ENCODE measurements at places on chromosomes 3 and 15. TPM values are rescaled to one million over a fixed set of nuclear protein-coding genes. Genes with fewer than 3 reads are reported as not detected.

Gene SLC22A13
- total RNA-seq = 0.78 TPM

GRCh38 chr3:30527720-30528119, 78.7 kb upstream of the TGFBR2 start:
- DNase-seq = no peak

GRCh38 chr3:156760333-156760732, 65.8 kb upstream of the LEKR1 start:
- DNase-seq = no peak

GRCh38 chr15:71290881-71291635, 175.8 kb downstream of the THSD4 start:
- DNase-seq = no peak

GRCh38 chr3:14741510-14741909, 66.6 kb downstream of the C3orf20 start:
- no peak for DNase-seq

Gene STXBP5L
- total RNA-seq = not detected

Gene SEMA3G
- 0.13 TPM for total RNA-seq

- peak; percentile 33 for DNase-seq
These were observed 235.9 kb downstream of the LPP start for GRCh38 chr3:188389711-188390342.

DNA sequence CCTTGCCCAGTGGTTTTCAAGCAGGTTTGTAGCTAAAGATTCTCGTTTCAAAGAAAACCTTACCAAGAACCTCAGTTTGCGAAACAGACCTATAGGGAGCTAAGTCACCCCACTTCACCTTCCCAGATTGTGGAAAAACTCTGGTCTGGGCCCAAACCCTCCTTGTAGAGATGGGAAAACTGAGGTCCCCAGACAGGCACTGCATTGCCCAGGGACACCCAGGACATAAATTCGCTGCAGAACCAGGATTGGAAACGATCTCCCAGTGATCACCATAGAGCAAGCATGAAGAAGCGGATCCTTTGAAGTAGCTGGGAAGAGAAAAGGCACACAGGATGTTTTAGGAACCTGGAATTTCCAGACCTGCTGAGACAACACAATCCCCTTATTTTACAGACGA, 85.6 kb upstream of the PIAS1 start:
- no peak for DNase-seq

Gene ARL14
- not detected for total RNA-seq

Gene SLC15A2
- 3.3 TPM for total RNA-seq

Gene CCDC54
- total RNA-seq = not detected

Gene COPG1
- total RNA-seq = 157 TPM

DNA sequence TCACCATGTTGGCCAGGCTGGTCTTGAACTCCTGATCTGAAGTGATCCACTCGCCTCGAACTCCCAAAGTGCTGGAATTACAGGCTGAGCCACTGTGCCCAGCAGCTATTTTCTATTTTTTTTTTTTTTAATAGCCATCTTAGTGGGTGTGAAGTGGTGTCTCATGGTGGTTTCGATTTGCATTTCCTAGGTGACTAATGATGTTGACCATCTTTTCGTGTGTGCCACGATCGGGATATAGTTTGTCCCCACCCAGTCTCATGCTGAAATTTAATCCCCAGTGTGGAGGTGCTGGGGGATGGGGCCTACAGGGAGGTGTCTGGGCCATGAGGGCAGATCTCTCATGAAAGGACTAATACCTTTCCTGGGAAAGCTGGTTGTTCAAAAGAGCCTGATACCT, 41.8 kb upstream of the MUC13 start:
- no peak for DNase-seq

Gene LRRC31
- not detected for total RNA-seq

DNA sequence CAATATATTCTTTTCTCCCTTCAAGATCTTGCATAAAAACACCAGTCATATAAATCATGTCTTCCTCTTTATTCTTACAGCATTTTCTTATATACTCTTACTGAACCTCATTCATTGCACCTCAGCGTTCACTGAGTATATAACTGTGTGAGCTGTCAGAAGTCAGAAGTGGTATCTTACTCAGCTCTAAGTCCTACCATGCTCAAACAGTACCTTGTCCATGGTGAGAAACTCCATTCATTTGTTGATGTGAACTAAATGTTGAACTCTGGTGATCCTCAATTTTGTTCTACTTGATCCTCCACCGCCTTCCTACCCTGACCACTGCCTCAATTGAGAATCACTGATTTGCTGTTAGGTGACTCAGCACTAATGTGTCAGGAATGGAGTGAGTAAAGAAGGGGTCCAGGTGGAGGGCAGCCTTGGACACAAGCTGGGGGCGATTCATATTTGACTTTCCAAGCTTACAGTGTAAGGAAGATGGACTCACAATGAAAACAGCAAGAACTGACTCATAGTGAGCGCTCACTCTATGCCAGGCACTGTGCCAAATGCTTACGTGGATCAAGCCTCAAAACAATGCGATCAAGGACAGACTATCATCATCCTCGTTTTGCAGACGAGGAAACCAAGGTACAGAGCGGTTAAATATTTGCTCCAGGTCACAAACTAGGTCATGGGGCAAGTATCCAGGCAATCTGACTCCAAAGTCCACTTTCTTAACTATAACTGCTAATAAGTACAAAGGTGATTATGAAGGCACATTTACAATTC, 13.5 kb upstream of the ZFYVE19 start:
- no peak for DNase-seq
